ENCODE measurements at places on chromosomes 12 and 14.

DNA sequence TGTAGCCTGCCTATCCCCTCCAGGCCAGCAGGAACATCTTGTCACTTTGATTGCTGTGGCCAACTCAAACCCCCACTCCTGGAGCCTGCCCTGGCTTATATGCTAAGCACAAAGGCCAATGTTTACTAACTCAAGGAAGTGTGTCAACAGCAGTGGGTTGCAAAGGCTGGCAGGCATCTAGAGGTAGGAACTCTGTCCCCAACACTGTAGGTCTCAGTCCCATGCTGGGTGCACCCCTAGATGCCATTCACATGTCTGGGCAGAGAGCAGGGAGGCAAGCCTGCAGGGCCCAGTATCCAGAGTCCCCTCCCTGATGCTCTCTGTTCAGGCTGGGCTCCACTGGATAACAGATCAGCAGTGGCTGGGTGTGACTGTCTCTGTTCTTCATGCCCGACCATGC, 1.6 kb upstream of the HPD start:
- no peak for DNase-seq

GRCh38 chr12:19242581-19242980, 113.0 kb downstream of the PLEKHA5 start:
- DNase-seq = no peak

- DNase-seq = no peak
Observed at GRCh38 chr14:54332490-54332889, 64.3 kb upstream of the CDKN3 start.

DNA sequence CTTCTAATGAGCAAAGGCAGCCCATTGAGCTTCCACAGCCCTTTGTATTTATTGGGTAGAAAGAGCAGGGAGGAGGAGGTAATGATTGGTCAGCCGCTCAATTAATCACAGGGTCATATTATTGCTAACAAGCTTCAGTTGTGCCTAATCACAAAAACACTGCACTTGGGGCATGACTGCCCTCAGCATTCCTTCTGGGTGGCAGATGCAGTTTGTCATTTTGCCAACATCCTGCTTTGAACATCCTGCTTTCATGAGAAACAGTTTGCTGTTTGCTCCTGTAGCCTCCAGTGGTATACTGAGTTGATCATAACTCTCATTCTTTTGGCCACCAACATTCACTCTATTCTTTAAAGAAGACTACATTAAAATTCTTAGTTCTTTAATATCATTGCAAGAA, 462.9 kb upstream of the MIS18BP1 start:
- DNase-seq = no peak

GRCh38 chr12:68806488-68807237, 1.3 kb upstream of the MDM2 start:
- DNase-seq = no peak

DNA sequence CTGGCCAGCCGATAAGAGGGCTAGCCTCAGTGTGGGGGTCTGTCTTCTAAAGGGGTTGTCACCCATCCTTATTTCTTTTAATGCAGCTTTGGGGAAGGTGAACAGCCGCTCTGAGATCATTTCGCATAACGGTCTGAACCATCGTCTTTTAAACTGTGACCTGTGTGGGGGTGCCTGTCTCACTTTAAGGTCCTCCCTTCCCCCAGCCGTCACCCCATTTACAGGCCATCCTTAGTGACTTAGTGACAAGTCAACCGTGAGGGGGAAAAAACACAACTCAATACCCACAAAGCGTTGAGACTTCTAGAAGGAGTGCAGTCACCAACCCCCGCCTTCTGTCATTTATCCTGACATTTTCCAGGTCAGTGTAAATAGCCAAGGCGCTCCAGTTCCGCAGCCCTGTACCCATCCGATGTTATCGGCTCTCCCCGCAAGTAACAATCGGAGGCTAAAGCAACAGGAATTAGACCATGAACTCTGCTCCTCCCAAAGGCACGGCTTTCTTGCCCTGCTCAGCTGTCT, 505 bp upstream of the DENND5B start:
- DNase-seq = no peak

- no peak for DNase-seq
Observed at GRCh38 chr14:98994561-98994960, 277.4 kb downstream of the BCL11B start.

- no peak for DNase-seq
Observed at GRCh38 chr12:98334768-98335167, 180.6 kb upstream of the TMPO start.

All from nucleus accumbens (tissue), 56 donors.